PC-3 (cell line): ENCODE measurements at places on chromosomes 3 and 15.

GRCh38 chr15:69729167-69729748 lies 276.6 kb downstream of the RPLP1 start:
- H3K4me3 ChIP-seq, result no peak overlapping the region
- DNase-seq, result peak; percentile 45
- no peak overlapping the region for H3K27ac ChIP-seq
- H3K36me3 ChIP-seq, result no peaks in the 10 kb centered on the region
- H3K4me1 ChIP-seq, result peaks cover 12% of the 10 kb centered on the region
- peaks cover 7% of the 10 kb centered on the region for H3K27me3 ChIP-seq

GRCh38 chr3:197519801-197520211 lies 36.0 kb downstream of the BDH1 start:
- H3K27ac ChIP-seq, result no peak overlapping the region
- H3K4me1 ChIP-seq, result peaks cover 28% of the 10 kb centered on the region
- H3K4me3 ChIP-seq, result no peak overlapping the region
- H3K36me3 ChIP-seq, result no peaks in the 10 kb centered on the region
- DNase-seq, result no peak
- no peaks in the 10 kb centered on the region for H3K27me3 ChIP-seq

GRCh38 chr15:69058830-69059556 lies 44.5 kb downstream of the NOX5 start:
- no peak overlapping the region for H3K4me3 ChIP-seq
- DNase-seq, result peak; percentile 94
- H3K36me3 ChIP-seq, result peaks cover 10% of the 10 kb centered on the region; the same call in 1 of the 2 replicates
- no peaks in the 10 kb centered on the region for H3K27me3 ChIP-seq
- H3K27ac ChIP-seq, result peak overlapping the region; percentile 26; the same call in 1 of the 2 replicates

- no peak for DNase-seq
- H3K27me3 ChIP-seq, result no peaks in the 10 kb centered on the region
- no peak overlapping the region for H3K4me3 ChIP-seq
- no peaks in the 10 kb centered on the region for H3K4me1 ChIP-seq
- H3K27ac ChIP-seq, result no peak overlapping the region
Observed at GRCh38 chr15:28005004-28005527, 94.0 kb downstream of the OCA2 start.

DNA sequence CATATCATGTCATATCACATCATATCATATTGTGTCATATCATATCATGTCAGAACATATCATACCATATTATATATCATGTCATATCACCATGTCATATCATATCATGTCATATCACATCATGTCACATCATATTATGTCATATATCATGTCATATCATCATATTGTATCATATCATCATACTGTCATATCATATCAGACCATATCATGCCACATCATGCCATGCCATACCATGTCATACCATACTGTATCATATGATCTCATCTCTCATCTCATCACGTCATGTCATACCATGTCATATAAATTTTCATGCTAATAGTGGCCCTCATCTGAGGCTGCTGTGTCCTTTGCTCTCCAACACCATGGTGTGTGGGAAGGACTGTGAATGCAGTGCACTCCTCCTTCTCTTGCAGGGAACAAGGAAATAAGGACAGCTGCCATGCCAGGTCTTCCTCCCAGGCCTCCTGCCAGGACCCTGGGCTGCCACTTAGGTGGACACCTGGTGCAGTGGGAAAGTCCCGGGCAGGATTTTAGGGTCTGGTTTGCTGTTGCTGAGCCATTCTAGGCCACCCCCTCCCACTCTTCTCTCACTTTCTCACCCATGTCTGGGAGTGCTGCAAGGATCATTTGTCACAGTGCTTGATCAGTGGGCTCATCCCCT lies 72.4 kb upstream of the TRPM1 start:
- H3K27me3 ChIP-seq, result no peaks in the 10 kb centered on the region
- H3K4me3 ChIP-seq, result no peak overlapping the region
- no peak overlapping the region for H3K27ac ChIP-seq

DNA sequence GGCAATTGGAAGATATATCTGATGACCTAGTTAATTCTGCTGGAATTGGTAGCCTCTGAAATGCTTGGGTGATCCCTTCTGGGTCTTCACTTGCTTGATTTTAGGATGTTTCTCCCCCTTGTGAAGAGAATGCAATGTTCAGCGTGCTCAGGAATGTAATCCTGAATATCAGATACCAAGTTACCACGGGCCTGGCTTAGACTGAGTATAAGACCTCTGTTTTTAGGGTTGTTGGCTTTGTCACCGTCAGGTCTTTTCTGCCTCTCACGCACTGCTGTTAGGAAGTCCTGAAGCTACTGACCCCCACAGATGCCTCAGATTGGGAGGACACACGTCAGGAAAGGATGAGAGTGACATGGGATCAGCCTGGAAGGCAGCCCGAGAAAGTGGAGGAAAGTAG lies 198.5 kb downstream of the CDIN1 start:
- no peak overlapping the region for H3K4me3 ChIP-seq
- no peak overlapping the region for H3K27ac ChIP-seq
- DNase-seq, result no peak
- H3K27me3 ChIP-seq, result no peaks in the 10 kb centered on the region

DNA sequence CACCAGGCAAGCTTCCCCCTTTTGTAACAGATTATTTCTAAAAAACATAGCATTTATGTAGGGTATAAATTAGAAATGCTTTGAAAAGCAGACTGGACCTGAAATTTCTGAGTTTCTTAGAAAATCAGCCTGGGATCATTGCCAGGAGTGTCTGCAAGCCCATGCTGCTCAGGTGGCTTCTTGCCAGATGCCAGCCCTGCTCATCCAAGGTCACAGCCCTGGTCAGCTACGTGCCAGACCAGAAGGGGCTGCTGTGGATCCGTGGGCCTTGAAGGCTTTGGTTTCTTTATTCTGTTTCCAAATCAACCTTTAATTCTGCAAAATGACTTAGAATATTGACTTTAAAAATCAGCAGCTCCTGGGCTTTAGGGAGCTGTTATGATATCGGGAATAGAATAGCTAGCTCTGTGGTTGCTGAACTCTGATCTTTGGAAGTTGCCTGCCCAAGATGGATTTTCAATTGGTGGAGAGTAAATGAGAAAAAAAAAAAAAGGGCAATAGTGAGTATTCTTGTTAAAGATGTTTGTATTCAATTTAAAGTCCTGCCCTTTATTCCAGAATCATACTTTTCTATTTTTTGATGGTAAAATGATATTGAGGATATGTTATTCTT lies 370.1 kb upstream of the ONECUT1 start:
- no peak overlapping the region for H3K4me3 ChIP-seq
- H3K27ac ChIP-seq, result no peak overlapping the region
- DNase-seq, result no peak
- H3K27me3 ChIP-seq, result no peaks in the 10 kb centered on the region
- no peaks in the 10 kb centered on the region for H3K4me1 ChIP-seq

GRCh38 chr3:196974661-196975060 lies 6.0 kb upstream of the PIGZ start:
- no peaks in the 10 kb centered on the region for H3K27me3 ChIP-seq
- no peak overlapping the region for H3K4me3 ChIP-seq
- DNase-seq, result no peak
- peaks cover 6% of the 10 kb centered on the region; the same call in 1 of the 2 replicates for H3K4me1 ChIP-seq
- no peaks in the 10 kb centered on the region for H3K36me3 ChIP-seq

DNA sequence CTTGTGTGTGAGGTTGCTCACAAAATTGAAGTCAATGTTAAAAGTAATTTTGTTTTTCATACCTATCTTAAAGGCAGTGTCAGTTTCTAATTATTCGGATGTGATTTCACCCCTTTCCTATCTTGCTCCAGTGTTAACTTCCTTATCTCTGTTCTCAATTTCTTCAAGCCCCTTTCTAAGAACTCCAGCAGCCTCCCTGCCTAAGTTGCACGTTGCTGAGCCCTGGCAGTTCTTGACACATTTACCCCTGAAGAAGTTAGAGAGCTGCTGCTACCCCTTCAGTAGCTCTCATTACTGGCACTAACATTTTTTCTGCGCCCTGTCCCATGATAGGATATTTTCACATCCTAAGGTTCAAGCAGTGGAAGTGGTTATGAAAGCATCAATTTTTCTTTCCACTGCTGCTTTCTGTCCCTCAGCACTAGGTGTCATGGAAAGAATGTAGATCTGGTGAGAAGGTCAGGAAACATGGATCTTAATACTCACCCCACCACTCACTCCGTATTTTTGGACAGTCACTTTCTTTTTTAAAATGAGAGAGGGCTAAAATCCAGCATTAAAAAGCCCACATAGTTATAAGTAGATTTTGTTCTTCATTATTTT lies 62.9 kb downstream of the OPA1 start:
- peaks cover 51% of the 10 kb centered on the region for H3K36me3 ChIP-seq
- no peak for DNase-seq
- no peaks in the 10 kb centered on the region for H3K4me1 ChIP-seq
- no peaks in the 10 kb centered on the region for H3K27me3 ChIP-seq
- H3K27ac ChIP-seq, result no peak overlapping the region
- no peak overlapping the region for H3K4me3 ChIP-seq

DNA sequence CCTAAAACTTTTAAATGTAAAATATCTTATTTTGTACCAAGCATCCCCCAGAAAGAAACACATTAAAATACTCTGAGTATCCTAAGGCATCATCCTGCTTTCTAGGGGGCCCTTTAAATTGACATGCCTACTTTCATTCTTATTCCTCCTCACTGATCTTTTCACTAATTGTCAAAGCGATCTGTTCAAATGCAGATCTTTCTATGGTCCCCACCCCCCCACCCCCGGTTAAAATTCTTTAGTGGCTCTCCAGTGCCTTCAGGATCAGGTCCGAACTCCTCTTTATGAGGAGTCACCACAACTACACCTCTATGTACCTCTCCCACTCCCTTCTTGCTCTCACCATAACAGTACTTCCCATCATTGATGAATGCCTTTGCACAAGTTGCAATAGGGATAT lies 19.2 kb upstream of the TFDP2 start:
- H3K27ac ChIP-seq, result no peak overlapping the region
- no peak for DNase-seq
- H3K4me1 ChIP-seq, result peaks cover 14% of the 10 kb centered on the region
- H3K36me3 ChIP-seq, result no peaks in the 10 kb centered on the region
- no peaks in the 10 kb centered on the region for H3K27me3 ChIP-seq

- DNase-seq, result no peak
- H3K4me1 ChIP-seq, result no peaks in the 10 kb centered on the region
- H3K27ac ChIP-seq, result no peak overlapping the region
- H3K4me3 ChIP-seq, result no peak overlapping the region
- H3K27me3 ChIP-seq, result no peaks in the 10 kb centered on the region
- H3K36me3 ChIP-seq, result no peaks in the 10 kb centered on the region
Observed at GRCh38 chr3:140207541-140207940, 272.6 kb downstream of the CLSTN2 start.

DNA sequence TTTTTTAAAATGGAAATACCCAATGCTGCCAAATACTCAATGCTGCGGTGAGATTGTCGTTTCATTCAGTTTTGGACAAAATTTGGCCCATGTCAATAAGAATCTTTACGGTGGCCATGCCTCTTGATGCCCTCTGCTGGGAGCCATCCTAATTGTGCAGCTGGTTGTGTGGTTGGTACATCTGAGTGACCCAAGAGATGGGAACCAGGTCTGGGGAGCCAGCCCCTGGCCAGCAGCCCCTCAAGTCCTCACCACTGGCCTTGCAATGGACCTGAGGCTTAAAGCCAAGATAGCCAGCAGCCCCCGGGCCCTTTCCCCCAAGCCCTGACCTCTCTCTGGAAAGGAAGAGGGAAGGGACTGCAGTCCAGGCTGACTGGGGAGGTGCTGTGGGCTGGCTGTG lies 36.4 kb upstream of the ESYT3 start:
- no peak overlapping the region for H3K4me3 ChIP-seq
- no peaks in the 10 kb centered on the region for H3K4me1 ChIP-seq
- no peaks in the 10 kb centered on the region for H3K36me3 ChIP-seq
- peak; percentile 4 for DNase-seq

- peaks cover 37% of the 10 kb centered on the region for H3K4me1 ChIP-seq
- no peaks in the 10 kb centered on the region for H3K27me3 ChIP-seq
- no peak for DNase-seq
- H3K4me3 ChIP-seq, result no peak overlapping the region
- no peak overlapping the region for H3K27ac ChIP-seq
Observed at GRCh38 chr15:69472046-69472445, 19.4 kb downstream of the RPLP1 start.

- no peak overlapping the region for H3K4me3 ChIP-seq
- peaks cover 4% of the 10 kb centered on the region; the same call in 1 of the 2 replicates for H3K4me1 ChIP-seq
- H3K27ac ChIP-seq, result no peak overlapping the region
Observed at GRCh38 chr15:31341071-31341470, 14.4 kb downstream of the KLF13 start.

- H3K36me3 ChIP-seq, result peaks cover 37% of the 10 kb centered on the region
- H3K27me3 ChIP-seq, result no peaks in the 10 kb centered on the region
- H3K4me1 ChIP-seq, result no peaks in the 10 kb centered on the region
- H3K4me3 ChIP-seq, result no peak overlapping the region
- H3K27ac ChIP-seq, result no peak overlapping the region
Observed at GRCh38 chr3:13391308-13391707, 28.8 kb downstream of the NUP210 start.

GRCh38 chr15:29034151-29034550 lies 148.4 kb downstream of the APBA2 start:
- no peak overlapping the region for H3K27ac ChIP-seq
- H3K27me3 ChIP-seq, result no peaks in the 10 kb centered on the region
- no peaks in the 10 kb centered on the region for H3K36me3 ChIP-seq
- no peaks in the 10 kb centered on the region for H3K4me1 ChIP-seq
- DNase-seq, result no peak
- H3K4me3 ChIP-seq, result no peak overlapping the region

- H3K4me3 ChIP-seq, result peak overlapping the region; percentile 71
- H3K27me3 ChIP-seq, result no peaks in the 10 kb centered on the region
- DNase-seq, result peak; percentile 17
- H3K36me3 ChIP-seq, result no peaks in the 10 kb centered on the region
- H3K27ac ChIP-seq, result peak overlapping the region; percentile 44
Observed at GRCh38 chr15:74725845-74726773, 781 bp upstream of the CYP1A1 start.

GRCh38 chr3:67923796-67924195 lies 269.4 kb upstream of the SUCLG2 start:
- no peak overlapping the region for H3K4me3 ChIP-seq
- H3K4me1 ChIP-seq, result no peaks in the 10 kb centered on the region
- no peak for DNase-seq
- no peaks in the 10 kb centered on the region for H3K36me3 ChIP-seq

DNA sequence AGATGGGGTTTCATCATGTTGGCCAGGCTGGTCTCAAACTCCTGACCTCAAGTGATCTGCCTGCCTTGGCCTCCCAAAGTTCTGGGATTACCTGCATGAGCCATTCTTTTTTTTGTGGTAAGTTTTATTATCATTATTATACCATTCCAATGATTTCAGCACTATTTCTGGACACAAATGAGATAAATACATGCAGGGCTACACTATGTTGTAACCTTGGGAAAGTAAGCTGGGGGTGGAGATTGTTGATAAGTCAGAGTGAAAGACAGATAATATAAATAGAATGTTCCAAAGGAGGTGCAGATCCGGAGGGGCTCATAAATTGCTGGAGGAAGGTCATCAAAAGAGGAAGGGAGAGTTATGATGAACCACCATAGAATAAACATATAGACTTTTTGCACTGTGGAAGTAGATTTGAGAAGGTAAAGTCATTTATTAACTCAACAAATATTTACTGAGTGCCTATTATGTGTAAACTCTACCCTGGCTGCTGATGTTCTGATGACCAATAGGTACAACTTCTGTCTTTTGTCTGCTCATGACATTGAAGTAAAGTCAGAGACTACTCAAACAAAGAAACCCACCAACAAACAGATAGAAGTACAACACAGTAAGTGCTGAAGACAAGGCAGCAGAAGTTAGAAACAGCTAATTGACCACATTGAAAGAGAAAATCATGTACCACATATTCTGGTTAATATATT lies 478.9 kb upstream of the GOLIM4 start:
- no peaks in the 10 kb centered on the region for H3K36me3 ChIP-seq
- H3K4me1 ChIP-seq, result no peaks in the 10 kb centered on the region

- H3K36me3 ChIP-seq, result no peaks in the 10 kb centered on the region
- DNase-seq, result no peak
- no peaks in the 10 kb centered on the region for H3K27me3 ChIP-seq
- H3K4me3 ChIP-seq, result no peak overlapping the region
- H3K4me1 ChIP-seq, result no peaks in the 10 kb centered on the region
Observed at GRCh38 chr3:95123104-95123503, 1060.2 kb downstream of the NSUN3 start.
